ENCODE measurements at places on chromosomes 11 and 22. TPM values are rescaled to one million over a fixed set of nuclear protein-coding genes. Genes with fewer than 3 reads are reported as not detected.

The LARGE2 gene
- total RNA-seq, result 4.1 TPM

GRCh38 chr11:117824571-117825537 lies at the start of gene FXYD2:
Gene FXYD2 (minus strand): TSS chr11:117824744. CDS start chr11:117824678, 66 bp downstream.
- no peaks in the 10 kb centered on the region for H3K27me3 ChIP-seq
- no peak for DNase-seq
- H3K4me1 ChIP-seq, result peaks cover 26% of the 10 kb centered on the region

DNA sequence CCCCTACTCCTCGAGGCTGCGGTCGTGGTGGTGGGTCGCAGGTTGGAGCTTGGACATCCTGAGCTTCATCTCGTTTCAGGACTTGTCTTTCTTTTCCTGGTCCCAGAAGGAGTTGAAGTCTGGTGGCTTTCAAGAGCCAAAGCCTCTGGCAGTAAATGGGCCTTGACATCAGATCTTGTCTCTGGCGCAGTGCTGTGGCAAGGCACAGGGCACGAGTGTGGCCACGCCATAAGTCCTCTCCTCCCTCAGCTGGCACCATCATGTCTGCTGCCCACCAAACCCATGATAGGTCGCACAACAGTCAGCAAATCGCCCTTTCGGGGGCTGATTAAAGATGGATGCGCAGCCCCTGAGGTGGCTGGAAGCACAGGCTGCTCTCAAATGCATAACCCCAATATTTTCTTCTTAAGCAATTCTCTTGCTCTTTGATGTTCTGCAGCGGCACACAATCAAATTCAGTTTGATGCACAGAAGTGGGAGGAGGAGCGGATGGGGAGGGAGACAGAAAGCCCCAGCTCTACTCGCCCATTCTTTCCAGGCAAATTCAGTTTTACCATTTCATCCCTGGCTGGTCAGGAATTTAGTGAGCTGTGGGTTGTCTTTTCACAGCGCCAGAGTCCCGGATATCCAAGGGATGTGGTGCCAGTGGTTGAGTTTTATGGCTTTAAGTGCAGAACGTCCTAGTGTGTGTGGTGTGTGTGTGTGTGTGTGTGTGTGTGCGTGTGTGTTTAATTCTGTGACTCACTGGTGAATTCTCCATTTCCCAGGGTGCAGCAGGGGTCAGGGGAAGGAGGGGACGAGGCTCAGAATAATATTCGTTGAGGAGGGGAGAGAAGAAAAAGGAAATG lies 162.0 kb downstream of the DSCAML1 start:
- H3K27me3 ChIP-seq, result no peaks in the 10 kb centered on the region
- no peaks in the 10 kb centered on the region for H3K36me3 ChIP-seq
- H3K27ac ChIP-seq, result no peak overlapping the region
- DNase-seq, result no peak

DNA sequence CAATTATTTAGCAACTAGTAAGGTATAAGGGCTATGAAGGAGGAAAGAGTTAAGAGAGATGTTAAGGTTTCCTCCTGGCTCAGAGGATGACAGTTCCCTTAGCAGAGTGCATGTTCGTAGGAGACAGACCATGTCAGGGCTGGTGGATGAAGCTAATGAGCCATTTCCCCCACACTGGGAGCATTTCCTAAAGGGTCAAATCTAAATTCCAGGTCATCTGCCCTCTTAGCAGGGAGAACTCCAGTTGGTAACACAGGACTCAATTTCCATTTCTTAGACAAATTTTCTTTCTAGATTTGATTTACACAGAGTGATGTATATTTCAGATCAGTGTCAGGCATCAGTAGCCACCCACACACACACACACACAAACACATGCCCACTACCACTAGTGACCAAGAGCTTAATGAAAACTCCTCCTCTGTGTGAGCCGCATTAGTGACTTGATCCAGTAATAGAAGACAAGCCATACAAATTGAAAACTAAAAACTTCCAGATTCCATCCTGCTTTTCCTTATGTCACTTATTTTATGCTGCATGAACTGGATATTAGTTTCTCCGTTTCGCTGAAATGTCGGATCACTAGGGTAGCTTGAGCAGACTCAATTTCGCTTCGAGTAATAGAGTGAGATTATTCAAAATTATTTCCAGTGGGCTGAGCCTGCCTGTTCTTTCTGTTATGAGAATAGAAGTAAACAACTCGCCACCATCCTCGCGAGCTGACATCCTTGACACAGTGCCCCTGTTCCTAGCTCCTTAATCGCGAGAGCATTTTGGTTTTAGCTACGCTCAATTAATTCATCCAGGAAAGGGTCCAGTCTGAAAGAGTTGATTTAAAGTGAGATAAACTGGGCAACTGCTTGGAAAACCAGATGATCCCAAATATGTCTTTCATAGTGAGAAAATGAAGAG lies 582.6 kb downstream of the SOX6 start:
- H3K4me3 ChIP-seq, result no peak overlapping the region
- DNase-seq, result no peak
- no peaks in the 10 kb centered on the region for H3K36me3 ChIP-seq
- H3K27ac ChIP-seq, result no peak overlapping the region
- H3K27me3 ChIP-seq, result peaks cover 3% of the 10 kb centered on the region

GRCh38 chr11:8232849-8233606 lies 30.6 kb downstream of the LMO1 start:
- no peaks in the 10 kb centered on the region for H3K36me3 ChIP-seq
- H3K27ac ChIP-seq, result no peak overlapping the region
- H3K4me1 ChIP-seq, result peaks cover 5% of the 10 kb centered on the region
- no peaks in the 10 kb centered on the region for H3K27me3 ChIP-seq

The GDPD4 gene
- not detected for total RNA-seq

The SULT4A1 gene
- total RNA-seq, result not detected

The RAB39A gene
- total RNA-seq, result 0.18 TPM

- peaks cover 31% of the 10 kb centered on the region for H3K27me3 ChIP-seq
- peaks cover 12% of the 10 kb centered on the region for H3K4me1 ChIP-seq
- H3K27ac ChIP-seq, result no peak overlapping the region
- peak overlapping the region; percentile 73 for H3K4me3 ChIP-seq
Measured at GRCh38 chr11:36564376-36565030, 3.3 kb upstream of the RAG1 start.

- peaks cover 5% of the 10 kb centered on the region for H3K27me3 ChIP-seq
- DNase-seq, result no peak
- H3K4me3 ChIP-seq, result no peak overlapping the region
- H3K27ac ChIP-seq, result no peak overlapping the region
- peaks cover 13% of the 10 kb centered on the region for H3K36me3 ChIP-seq
Measured at GRCh38 chr11:69518081-69518950, 36.9 kb downstream of the LINC01488 start.
